ENCODE measurements at places on chromosomes 13 and 19.

GRCh38 chr13:112561478-112561877, 26.5 kb downstream of the TUBGCP3 start:
- H3K36me3 ChIP-seq, result no peaks in the 10 kb centered on the region
- H3K4me3 ChIP-seq, result no peak overlapping the region
- H3K4me1 ChIP-seq, result peaks cover 7% of the 10 kb centered on the region
- DNase-seq, result no peak
- peak overlapping the region; percentile 10 for H3K27ac ChIP-seq

DNA sequence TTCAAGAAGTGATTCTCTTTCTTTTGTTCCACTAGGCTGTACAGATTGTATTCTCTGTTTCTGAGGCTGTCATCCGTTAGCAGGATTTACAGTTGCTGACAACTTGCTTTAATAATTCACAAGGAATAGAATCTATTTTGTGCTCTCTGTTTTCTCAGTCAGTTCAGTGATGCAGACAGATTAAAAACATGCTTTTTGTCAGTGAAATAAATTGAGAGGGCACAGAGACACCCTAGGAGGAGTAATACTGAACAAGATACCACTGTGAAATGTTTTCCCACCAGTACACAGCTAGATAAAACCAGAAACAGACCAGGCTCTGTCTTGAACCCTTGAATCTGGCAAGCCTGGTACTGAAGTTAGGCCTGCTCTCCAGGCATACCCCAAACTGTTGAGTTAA, 58.7 kb downstream of the LACC1 start:
- no peak for DNase-seq
- no peak overlapping the region for H3K4me3 ChIP-seq
- H3K4me1 ChIP-seq, result no peaks in the 10 kb centered on the region
- no peaks in the 10 kb centered on the region for H3K36me3 ChIP-seq
- peaks cover 4% of the 10 kb centered on the region for H3K27me3 ChIP-seq
- H3K27ac ChIP-seq, result no peak overlapping the region

- peaks cover 18% of the 10 kb centered on the region for H3K27me3 ChIP-seq
- H3K36me3 ChIP-seq, result no peaks in the 10 kb centered on the region
- no peak overlapping the region for H3K4me3 ChIP-seq
Measured at GRCh38 chr13:114124921-114125320, 7.5 kb downstream of the RASA3 start.

GRCh38 chr19:48354332-48354992, 9.3 kb downstream of the TMEM143 start:
- H3K36me3 ChIP-seq, result no peaks in the 10 kb centered on the region
- H3K27ac ChIP-seq, result no peak overlapping the region
- peaks cover 8% of the 10 kb centered on the region for H3K27me3 ChIP-seq
- DNase-seq, result no peak

GRCh38 chr19:34319785-34320184, 45.2 kb upstream of the GPI start:
- DNase-seq, result no peak
- H3K27me3 ChIP-seq, result peaks cover 4% of the 10 kb centered on the region
- peaks cover 4% of the 10 kb centered on the region for H3K4me1 ChIP-seq
- peaks cover 6% of the 10 kb centered on the region for H3K36me3 ChIP-seq

DNA sequence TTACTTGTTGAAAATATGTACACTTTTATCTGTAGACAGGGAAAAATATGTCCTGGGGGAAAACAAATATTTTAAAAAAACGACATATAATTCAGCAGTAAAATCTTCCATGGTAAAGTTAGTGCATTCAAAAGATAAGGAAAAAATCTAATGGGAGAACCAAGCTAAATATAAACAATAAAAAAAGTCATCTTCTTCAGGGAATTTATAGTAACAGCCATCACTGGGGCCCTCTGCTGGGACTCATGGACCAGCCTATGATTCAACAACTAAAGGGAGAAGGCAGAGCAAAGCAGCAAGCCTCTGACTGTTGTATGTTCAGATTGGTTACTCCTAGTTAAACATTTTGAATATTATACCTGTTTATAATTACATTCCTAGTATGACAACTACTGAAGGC, 93.0 kb downstream of the ITGBL1 start:
- no peaks in the 10 kb centered on the region for H3K27me3 ChIP-seq
- no peak overlapping the region for H3K4me3 ChIP-seq
- no peak for DNase-seq
- H3K36me3 ChIP-seq, result no peaks in the 10 kb centered on the region
- H3K4me1 ChIP-seq, result peaks cover 2% of the 10 kb centered on the region

GRCh38 chr13:32431361-32431760, 3.4 kb upstream of the N4BP2L1 start:
- H3K4me1 ChIP-seq, result peaks cover 2% of the 10 kb centered on the region
- H3K27me3 ChIP-seq, result peaks cover 4% of the 10 kb centered on the region
- no peak overlapping the region for H3K4me3 ChIP-seq
- peaks cover 1% of the 10 kb centered on the region for H3K36me3 ChIP-seq
- no peak for DNase-seq

DNA sequence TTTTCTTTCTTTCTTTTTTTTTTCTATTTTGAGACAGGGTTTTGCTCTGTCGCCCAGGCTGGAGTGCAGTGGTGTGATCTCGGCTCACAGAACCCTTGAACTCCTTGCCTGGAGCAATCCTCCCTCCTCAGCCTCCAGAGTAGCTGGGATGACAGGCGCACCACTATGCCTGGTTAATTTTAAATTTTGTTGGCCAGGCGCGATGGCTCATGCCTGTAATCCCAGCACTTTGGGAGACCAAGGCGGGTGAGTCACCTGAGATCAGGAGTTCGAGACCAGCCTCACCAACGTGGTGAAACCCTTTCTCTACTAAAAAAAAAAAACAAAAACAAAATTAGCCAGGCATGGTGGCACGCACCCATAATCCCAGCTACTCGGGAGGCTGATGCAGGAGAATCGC, 8.7 kb upstream of the SBNO2 start:
- H3K4me1 ChIP-seq, result peaks cover 6% of the 10 kb centered on the region
- no peak for DNase-seq
- H3K27me3 ChIP-seq, result peaks cover 6% of the 10 kb centered on the region
- H3K36me3 ChIP-seq, result no peaks in the 10 kb centered on the region

- H3K27me3 ChIP-seq, result peaks cover 2% of the 10 kb centered on the region
- H3K4me1 ChIP-seq, result peaks cover 4% of the 10 kb centered on the region
Measured at GRCh38 chr13:51270623-51271415, 48.6 kb downstream of the FAM124A start.

GRCh38 chr13:27605610-27606200, 14.6 kb downstream of the LNX2 start:
- H3K27ac ChIP-seq, result no peak overlapping the region
- H3K27me3 ChIP-seq, result peaks cover 2% of the 10 kb centered on the region
- no peak overlapping the region for H3K4me3 ChIP-seq
- H3K4me1 ChIP-seq, result no peaks in the 10 kb centered on the region
- no peak for DNase-seq

GRCh38 chr13:45863709-45864590, 12.4 kb upstream of the SIAH3 start:
- no peaks in the 10 kb centered on the region for H3K27me3 ChIP-seq
- H3K27ac ChIP-seq, result peak overlapping the region; percentile 50
- H3K4me1 ChIP-seq, result peaks cover 13% of the 10 kb centered on the region
- peaks cover 4% of the 10 kb centered on the region for H3K36me3 ChIP-seq

DNA sequence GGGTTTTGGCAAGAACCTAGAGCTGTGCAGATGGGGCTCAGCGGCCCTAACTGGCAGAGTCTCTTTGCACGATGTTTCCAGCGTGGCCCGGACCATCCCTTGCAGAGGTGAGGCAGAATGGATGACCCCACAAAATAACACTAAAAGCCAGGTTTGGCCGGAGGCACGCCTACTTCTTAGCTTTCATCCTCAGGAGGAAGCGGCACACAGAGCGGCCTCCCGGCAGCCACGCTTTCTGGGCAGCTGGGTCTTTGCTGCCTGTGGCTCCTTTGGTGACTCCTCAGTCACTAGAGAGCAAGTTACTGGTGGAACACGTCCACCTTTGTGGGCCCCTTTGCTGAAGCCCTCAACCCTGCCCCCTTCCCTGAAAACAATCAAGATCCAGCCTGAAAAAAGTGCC, 25.2 kb downstream of the TEX29 start:
- peaks cover 2% of the 10 kb centered on the region for H3K4me1 ChIP-seq
- DNase-seq, result no peak
- no peaks in the 10 kb centered on the region for H3K36me3 ChIP-seq

- DNase-seq, result no peak
- H3K4me1 ChIP-seq, result peaks cover 8% of the 10 kb centered on the region
- H3K27me3 ChIP-seq, result no peaks in the 10 kb centered on the region
- H3K36me3 ChIP-seq, result no peaks in the 10 kb centered on the region
- no peak overlapping the region for H3K27ac ChIP-seq
Measured at GRCh38 chr13:104015646-104016396, 949.6 kb upstream of the SLC10A2 start.

DNA sequence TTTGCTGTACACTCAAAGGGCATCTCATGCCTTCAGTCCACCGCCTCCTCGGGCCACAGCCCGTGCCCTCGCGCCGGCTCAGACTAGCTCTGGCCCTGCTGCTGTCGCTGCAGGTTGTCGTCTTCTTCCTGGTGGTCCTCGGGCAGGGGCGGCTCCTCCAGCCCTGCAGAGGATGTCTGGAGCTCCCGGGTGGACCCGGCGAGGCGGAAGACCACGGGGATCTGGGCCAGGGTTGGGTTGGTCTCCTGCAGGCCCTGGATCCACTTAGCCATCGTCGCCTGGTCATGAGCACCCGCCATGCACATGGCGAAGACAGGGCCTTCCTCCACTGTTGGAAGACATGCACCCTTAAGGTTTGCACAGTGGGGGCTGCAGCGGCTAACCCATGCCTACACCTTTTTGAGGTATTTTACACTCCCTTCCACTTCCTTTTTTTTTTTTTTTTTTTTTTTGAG, 489 bp upstream of the ZNF653 start:
- peaks cover 11% of the 10 kb centered on the region for H3K27me3 ChIP-seq
- peak overlapping the region; percentile 75 for H3K27ac ChIP-seq
- H3K36me3 ChIP-seq, result no peaks in the 10 kb centered on the region
- DNase-seq, result no peak

DNA sequence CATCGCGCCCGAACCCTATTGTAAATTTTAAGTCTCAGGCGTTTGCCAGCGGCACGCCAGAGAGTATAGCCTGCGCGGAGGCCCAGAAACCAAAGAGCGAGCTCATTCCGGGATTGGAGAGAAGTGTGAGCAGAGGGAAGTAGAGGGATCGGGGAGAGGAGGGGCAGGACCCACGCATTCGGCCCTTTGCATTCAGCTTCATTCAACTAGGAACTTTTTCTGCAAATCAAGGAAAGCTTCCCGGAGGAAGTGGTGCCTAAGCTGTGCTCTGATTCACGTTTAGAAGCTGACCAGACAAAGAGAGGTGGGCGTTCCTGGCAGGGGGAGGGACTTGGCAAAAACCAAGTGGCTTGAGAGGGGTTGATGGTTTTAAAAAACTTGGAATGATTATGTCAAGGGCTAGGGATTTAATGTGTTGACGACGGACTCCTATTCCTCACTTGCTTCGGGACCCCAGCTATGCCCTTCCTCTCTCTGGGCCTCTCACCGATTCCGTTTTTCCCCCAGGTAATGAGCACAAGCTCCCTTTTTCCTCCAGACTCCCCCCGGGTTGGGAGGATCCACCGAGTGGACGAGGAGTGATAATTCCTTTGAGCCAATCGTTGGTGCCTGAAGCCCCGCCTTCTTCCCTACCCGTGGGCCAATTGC, 811 bp upstream of the PRMT1 start:
- peaks cover 6% of the 10 kb centered on the region for H3K27me3 ChIP-seq
- H3K27ac ChIP-seq, result peak overlapping the region; percentile 100
- H3K4me3 ChIP-seq, result peak overlapping the region; percentile 99
- DNase-seq, result peak; percentile 74

GRCh38 chr13:73548449-73548848, 489.6 kb downstream of the KLF5 start:
- no peaks in the 10 kb centered on the region for H3K27me3 ChIP-seq
- no peak for DNase-seq
- no peaks in the 10 kb centered on the region for H3K4me1 ChIP-seq
- H3K36me3 ChIP-seq, result no peaks in the 10 kb centered on the region
- no peak overlapping the region for H3K4me3 ChIP-seq

DNA sequence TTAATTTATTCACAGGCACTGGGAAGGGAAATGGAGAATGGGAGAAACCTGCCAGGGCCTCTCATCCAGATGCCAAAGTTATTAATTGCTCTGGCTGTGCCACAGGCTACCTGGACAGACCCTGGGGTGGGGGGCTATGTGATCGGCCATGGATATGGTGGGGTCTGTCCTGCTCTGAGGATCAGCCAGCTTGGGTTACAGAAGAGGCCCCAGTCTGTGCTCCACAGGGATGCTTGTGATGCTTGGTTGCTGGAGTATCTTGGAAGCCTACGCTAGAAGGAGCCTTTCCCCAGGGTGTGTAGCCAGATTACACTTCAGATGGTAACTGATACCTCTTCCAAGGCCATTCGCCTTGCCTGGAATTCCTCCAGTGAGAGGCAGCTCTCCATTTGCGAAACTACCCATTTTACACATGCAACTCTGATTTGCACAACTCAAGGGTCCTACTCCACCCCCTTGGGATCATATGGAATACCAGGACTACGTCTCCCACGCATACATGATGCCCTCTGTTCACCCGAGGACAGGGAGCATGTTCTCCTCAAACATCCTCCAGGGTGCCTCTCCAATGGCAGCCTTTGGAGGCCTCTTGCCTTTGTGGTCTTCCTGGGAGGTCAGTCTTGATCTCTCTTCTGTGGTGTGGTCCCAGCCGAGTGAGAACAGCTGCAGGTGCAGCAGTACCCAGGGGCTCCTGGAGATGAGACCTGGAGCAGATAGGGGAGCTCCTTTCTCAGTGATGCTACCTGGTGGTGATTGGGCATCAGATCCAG, 186.6 kb upstream of the TSHZ3 start:
- no peak overlapping the region for H3K27ac ChIP-seq
- H3K4me1 ChIP-seq, result no peaks in the 10 kb centered on the region
- H3K36me3 ChIP-seq, result peaks cover 5% of the 10 kb centered on the region
- no peak for DNase-seq
- H3K4me3 ChIP-seq, result no peak overlapping the region

- no peaks in the 10 kb centered on the region for H3K36me3 ChIP-seq
- no peak overlapping the region for H3K27ac ChIP-seq
- DNase-seq, result no peak
Measured at GRCh38 chr13:99661791-99662190, 160.5 kb downstream of the TM9SF2 start.

- DNase-seq, result no peak
- no peaks in the 10 kb centered on the region for H3K27me3 ChIP-seq
- H3K36me3 ChIP-seq, result peaks cover 13% of the 10 kb centered on the region
- H3K4me1 ChIP-seq, result no peaks in the 10 kb centered on the region
Measured at GRCh38 chr19:32910874-32911273, 41.3 kb upstream of the SLC7A9 start.

DNA sequence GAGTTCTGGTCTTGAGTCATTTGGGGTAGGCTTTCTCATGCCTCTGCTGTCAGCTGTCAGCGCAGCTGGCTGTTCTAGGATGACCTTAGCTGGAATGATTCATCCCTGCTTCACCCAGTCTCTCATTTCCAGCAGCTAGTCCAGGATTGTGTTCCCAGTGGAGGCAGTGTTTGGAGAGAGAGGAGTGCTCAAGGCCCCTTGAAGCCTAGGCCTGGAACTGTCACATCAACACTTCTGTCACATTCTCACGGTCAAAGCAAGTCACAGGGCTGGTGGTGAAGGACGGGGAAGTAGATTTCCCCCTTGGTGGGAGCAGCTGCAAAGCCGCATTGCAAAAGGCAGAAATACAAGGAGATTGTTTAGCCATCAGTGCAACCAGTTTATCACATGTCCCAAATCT, 15.2 kb downstream of the TPT1 start:
- DNase-seq, result peak; percentile 27
- H3K36me3 ChIP-seq, result no peaks in the 10 kb centered on the region
- H3K27me3 ChIP-seq, result peaks cover 3% of the 10 kb centered on the region
- peaks cover 9% of the 10 kb centered on the region for H3K4me1 ChIP-seq
- no peak overlapping the region for H3K4me3 ChIP-seq

- H3K27me3 ChIP-seq, result peaks cover 2% of the 10 kb centered on the region
- no peaks in the 10 kb centered on the region for H3K36me3 ChIP-seq
- no peak overlapping the region for H3K27ac ChIP-seq
- no peak for DNase-seq
- H3K4me1 ChIP-seq, result no peaks in the 10 kb centered on the region
- no peak overlapping the region for H3K4me3 ChIP-seq
Measured at GRCh38 chr19:7337380-7338194, 11.2 kb upstream of the ARHGEF18 start.
